ENCODE measurements at places on chromosomes 13 and 19.

DNA sequence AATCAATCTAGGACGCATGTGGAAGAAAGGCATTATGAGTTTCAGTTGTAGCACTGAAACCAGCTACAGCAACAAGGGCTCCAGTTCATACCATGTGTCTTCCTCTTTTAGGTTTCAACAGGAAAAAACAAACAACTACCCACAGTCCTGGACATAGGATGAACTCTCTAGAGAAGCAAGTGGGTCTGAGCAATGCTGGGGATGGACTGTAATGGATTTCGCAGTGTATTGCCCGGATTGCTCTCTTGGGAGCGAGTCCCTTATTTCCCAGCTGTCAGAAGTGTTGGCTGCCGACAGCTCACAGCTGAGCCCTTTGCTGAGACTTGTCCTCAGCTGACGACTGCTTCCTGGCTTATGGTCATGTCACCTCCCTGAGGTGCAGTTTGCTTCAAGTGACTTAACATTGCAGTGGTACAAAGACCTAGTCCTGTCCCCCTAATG lies 12.1 kb upstream of the MYCBP2 start:
- DNase-seq: no peak

- peak; percentile 10 for DNase-seq
Measured at GRCh38 chr19:5417495-5418436, 37.5 kb upstream of the ZNRF4 start.

DNA sequence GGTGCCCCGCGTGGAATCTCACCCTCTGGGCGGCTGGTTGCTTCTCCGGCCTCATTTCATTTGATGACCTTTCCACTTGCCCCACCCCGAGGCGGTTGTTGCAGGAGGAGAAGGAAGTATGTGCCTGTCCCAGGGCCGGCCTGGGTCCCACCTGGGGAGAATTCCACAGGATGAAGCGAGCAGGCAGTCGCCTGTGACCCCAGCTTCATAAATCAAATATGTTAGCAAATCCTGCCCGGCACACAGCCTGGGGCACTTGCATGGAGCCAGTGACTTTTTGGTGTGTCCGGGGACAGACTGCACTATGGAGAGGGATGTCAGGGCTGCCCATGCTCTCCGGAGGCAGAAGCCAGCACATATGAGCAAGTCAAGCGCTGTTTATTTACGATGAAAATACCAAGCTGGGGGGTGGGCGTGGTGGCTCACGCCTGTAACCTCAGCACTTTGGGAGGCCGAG lies 19.7 kb upstream of the ZBTB7A start:
- DNase-seq: no peak

GRCh38 chr13:98267080-98267912 lies 90.2 kb upstream of the RNF113B start:
- no peak for DNase-seq

GRCh38 chr19:13269348-13269747 lies 119.1 kb downstream of the IER2 start:
- no peak for DNase-seq

DNA sequence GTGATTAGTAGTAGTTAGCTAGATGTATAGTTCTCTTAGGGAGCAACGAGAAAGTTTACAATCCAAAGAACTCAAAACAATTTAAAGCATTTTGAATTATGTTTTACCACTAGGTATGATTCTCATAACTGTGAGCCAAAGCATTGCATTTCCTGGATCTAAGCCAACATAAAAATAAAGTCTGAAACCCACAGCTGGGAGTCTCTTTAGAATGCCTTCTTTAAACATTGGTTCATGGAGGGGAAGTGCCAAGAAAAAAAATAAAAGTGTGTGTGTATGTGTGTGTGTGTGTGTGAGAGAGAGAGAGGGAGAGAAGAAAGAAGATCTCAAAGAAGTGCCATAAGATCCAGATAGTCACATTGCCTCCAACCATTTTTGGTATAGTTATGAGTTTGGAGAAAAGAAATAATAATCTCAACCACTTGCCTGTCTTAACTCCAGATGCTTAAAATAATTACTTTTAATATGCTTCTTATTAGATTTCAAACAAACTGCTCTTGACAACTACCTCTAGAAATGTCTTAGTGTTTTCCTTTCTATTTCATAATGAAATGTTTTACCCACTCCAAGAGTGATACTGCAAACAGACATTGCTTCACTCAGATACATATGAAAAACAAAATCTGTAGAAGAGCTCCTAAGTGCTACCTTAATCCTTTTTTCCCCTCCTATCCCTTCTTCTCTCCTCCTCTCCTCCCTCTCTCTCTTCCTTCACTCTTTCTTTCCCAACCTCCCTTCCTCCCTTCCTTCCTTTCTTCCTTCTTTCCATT lies 554.1 kb downstream of the KCTD12 start:
- DNase-seq: no peak

DNA sequence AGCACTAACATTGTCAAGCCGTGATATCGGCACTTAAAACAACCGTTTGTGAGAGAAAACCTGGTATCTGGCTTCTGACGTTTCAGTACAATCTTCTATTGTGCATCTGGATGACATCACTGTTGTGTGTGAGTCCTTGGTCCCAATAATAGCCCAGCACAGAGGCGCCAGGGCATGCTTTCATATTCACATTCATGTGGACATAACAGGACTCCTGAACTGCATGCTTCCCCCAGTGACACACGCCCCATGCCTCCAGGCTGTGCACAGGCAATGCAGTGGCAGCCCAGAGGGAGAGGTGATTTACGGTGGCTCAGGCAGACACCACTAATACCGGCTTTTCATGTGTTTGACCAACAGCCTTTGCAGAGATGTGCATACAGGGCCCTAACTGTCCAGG lies 58.1 kb downstream of the MRPL57 start:
- DNase-seq: peak; percentile 86

DNA sequence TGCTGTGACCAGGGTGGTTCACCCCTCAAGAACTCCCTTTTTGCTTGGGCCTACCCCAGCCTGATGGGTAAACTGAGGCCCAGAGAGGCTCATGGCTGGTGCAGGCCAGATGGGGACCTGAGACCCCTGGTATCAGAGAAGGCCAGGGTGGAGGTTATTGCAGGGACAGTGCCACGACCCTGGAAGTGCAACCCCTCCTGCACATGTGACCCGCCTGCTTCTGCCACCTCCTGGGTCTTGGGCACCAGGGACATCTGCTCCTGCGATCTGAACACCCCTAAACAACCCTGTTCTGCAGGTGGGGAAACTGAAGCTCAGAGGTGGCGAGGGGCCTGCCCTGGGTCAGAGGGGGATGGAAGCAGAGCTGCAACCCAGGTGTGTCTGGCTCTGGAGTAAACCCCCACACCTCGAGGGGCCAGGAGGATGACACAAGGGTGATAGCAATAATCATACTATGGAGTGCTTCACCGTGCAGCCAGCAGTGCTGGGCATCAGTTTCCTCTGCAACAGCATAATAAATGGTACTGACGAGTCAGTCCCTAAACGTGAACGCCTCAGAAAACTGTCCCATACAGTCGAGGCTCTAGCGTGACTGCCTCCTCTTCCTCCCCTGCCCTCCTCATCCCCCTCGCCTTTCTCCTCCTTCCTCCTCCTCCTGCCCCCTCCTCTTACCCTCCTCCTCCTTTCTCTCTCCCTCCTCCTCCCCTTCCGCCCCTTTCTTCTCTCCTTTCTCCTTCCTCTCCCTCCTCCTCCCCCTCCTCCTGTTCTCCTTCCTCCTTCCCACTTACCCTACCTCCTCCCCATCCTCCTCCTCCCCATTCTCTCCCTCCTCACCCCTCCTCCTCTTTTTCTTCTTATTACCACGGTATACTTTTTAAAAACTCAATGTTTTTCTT lies 4.3 kb downstream of the YJEFN3 start:
- no peak for DNase-seq

GRCh38 chr19:3186160-3186688 lies 494 bp downstream of the NCLN start:
- DNase-seq: no peak

GRCh38 chr19:2278459-2279158 lies 3.4 kb downstream of the PEAK3 start:
- no peak for DNase-seq

DNA sequence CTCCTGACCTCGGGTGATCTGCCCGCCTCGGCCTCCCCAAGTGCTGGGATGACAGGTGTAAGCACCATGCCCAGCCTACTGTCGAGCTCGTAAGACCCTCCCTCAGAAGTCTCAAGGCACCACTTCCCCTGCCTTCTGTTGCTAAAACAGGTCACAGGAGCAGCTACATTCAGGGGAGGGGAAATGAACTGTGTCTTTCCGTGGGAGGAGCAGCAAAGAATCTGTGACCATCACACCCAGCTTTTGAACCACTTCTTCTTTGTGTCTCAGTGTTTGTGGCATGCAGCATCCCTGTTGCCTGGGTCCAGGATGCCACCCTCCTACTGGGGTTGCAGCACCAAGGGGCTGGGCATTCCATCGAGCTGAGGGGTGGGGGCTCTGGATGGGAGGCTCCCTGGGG lies 7.7 kb upstream of the CSNK1G2 start:
- no peak for DNase-seq

DNA sequence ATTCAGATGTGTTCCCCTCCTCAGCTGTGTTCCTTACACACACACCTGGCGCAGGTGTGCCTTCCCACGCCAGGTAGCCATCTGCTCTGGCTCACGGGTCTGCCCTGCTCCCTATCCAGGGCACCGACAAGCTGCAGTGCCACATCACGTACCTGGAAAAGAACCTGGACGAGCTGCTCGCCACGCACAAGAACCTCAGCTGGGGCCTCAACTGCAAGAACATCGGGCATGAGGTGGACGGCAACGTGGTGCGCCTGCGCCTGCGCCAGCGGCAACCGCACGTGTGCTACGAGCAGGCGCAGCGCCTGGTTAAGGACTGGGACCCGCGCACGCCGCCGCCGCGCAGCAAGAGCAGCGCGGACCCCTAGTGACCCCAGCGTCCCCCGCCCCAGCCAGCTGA lies 26.5 kb upstream of the CASP14 start:
- DNase-seq: peak; percentile 45

DNA sequence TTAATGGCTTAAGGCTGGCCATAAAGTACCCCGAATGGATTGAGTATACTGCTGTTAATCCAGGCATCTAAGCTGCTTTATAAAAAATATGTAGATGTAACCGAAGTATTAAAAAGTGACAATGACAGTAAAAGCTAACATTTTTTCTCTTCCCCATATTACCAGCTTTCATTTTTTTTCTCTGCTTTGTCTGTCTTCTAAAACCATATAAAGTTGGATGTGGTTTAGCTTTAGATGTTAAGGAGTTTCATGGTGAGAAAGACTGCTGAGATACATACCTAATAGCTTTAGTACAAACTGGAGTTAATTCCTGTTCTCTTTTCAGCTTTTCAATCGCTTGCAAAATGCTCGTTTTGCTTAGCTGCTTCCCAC lies 838 bp downstream of the AKAP11 start:
- no peak for DNase-seq

DNA sequence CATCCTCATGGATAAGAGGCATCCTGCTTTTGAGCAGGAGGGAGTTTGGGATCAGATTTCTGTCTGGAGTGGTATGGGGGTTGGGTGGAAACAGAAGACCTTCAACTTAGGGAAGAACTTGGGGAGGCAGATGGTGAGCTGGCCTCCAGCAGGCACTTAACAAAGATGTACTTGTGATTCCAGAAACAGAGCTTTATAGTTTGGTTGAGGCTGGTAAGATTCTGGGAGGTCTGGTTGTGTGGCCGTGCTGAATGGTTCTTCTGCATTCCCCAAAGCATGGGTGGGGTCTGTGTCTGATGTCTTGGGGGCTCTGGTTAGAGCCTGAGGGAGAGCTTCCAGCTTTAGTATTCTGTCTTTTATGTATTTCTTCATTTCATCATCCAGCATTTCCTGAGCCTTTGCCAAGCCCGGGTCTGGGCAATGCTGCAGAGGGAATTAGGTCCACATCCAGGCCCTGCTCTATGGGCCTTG lies 4.8 kb downstream of the MEGF8 start:
- peak; percentile 85 for DNase-seq
